ENCODE measurements at places on chromosomes 3 and 15.

GRCh38 chr3:40719660-40720287 lies 195.0 kb downstream of the ZNF621 start:
- DNase-seq: peak; percentile 61

DNA sequence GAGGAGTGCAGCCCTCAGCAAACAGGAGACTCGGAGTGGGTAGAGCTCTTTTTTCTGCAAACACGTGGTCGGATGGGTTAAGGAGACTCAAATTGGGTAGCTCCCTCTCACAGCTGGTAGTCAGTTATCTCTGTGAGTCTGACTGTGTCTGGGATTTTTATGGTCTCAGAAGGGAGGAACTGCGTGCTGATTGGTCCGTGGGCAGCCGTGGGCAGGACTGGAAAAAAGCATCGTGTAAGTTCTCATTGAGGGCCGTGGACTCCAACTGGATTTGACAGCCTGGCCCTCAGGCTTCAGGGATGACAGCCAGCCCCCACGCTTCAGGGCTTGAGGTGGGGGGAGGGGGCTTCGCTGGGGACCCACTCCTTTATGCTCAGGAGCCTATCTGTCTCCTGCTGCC lies 463.9 kb downstream of the EPHA3 start:
- no peak for DNase-seq

DNA sequence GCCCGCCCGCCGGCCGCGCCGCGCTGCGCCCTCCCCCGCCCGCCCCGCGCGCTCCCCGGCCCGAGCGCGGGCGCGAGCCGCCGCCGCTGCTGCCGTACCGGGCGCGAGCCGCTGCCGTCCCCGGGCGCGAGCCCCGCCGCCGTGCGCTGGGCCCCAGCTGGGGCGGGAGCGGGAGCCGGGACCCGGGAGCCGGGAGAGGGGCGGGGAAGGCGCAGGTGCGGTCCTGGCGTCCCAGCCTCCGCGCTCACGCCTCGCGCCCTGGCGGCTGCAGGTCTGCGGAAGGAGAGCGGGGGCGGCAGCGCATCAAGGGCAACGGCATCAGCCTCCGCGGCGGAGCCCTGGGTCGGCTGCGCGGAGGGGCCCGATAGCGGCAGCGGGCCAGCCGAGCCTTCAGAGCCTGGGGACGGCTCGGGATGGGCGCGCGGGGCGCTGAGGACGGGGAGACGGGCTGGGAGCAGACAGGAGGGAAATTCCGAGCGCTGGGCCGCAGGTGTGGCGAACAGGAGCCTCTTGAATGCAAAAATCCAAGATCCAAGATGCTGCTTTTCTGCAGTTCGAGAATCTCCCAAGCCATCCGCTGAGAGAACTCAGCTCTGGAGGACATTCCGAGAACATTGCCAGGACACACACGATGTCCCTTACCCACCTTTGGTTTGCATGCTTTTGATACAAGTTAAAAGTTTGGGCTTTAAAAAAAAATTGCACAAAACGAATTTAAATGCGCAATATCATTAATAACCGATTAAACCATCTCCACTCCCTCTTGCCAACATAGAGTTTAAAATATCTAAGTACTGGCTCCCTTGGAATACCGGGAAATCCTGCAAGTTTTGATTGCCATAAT lies 251.1 kb downstream of the TJP1 start:
- DNase-seq: peak; percentile 50

- DNase-seq: no peak
Measured at GRCh38 chr15:88624156-88624970, 3.2 kb downstream of the AEN start.

DNA sequence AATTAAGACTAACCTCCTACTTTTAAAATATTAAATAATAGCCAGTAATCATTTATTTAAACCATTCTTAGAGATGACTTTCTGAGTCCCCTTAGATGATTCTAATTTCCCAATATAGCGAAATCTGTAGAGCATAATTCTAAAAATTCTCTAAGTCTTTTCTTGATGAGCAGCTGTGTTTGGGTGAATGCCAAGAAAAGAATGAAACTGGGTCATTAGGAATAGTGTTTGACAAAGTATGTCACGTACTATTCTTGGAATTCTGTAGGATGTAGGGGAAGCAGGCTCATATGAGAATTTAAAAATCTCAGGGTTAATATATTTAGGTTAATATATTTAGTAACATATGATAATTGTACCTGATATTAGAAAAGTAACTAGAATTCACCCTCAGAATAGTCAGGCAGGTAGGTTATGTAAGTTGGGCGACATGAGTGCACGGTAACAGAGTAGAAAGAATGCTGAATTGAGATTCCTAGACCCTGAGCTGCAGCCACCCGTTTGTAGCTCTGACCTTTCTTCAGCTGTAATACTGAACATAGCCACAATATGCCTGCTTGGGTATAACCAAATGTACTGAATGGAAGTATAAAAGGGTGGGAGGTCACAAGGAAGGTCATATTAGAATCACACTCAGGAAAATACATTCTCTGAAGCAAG lies 524.3 kb downstream of the UNC13C start:
- peak; percentile 44 for DNase-seq

- DNase-seq: no peak
Measured at GRCh38 chr3:194093842-194094241, 42.1 kb upstream of the HES1 start.

DNA sequence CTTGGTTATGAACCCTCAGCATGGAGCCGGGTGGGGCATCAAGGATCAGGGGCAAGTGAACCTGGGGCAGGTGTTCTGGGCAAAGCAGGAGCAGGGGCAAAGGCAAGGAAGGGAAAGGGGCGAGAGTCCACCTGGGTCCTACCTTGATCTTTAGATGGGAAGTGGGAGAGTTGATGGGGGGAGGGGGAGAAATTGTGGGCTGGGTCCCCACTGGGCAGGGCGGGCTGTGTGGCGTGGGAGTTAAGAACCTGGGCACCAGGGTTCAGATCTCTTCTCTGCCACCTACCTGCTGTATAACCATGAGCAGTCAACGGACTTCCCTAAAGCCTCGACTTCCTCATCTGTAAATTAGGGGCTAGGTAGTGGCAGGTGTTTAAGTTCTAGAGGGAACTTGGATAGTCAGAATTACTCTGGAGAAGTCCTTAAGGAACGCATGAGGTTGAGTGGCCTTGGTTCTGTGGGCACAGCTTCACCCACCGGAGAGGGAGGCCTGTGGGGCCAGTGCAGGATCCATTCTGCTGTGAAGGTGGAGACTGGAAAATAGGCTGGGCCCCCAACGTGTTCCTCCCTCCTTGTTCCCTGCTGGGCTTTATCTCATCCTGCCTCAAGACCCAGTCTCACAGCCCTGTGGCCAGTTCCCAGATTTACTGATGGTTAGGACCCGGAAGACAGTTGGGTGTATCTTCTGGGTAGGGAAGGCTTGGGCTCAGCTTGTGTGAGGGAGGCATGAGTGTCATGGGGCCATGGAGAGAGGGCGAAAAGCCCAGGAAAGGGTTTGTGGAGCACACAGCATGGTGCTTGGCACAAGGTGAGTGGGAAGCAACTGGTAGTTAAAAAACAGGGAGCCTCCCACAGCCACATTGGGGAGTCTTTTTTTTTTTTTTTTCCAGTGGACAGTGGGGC lies 90.6 kb downstream of the EEFSEC start:
- DNase-seq: no peak

DNA sequence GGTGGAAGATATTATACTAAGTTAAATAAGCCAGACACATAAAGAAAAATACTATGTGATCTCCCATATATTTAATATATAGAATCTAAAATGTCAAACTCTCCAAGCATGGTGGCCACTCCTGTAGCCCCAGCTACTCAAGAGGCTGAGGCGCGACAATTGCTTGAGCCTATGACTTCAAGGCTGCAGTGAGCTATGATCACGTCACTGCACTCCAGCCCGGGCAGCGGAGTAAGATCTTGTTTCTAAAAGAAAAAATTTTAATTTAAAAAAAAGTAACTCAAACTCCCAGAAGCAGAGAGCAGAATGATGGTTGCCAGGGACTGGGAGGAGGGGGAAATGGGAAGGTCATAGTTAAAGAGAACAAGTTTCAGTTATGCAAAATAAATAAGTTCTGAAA lies 13.3 kb downstream of the RAB27A start:
- DNase-seq: no peak

- peak; percentile 84 for DNase-seq
Measured at GRCh38 chr3:34077417-34078195, 279.2 kb downstream of the PDCD6IP start.

- peak; percentile 31 for DNase-seq
Measured at GRCh38 chr15:80154336-80154735, 1.5 kb downstream of the FAH start.

DNA sequence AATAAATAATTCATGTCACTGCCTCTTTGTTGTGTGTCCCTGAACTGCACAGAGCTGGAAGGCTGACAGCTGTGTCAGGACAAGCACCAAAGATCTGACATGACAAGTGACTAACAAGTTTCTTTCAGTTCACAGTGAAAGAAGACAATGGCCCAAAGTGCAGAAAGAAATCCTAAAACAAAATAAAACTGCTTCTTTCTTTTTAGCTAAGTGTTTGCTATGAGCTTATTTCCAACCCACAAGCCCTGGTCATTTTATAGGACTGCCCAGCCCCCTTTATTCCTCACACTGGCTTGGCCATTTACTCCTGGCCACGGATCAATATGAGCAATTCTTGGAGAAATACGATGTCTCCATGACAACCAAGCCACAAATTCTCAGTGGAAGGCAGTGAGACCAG lies 238.5 kb downstream of the WDR72 start:
- DNase-seq: peak; percentile 1

GRCh38 chr15:54810031-54810430 lies 386.7 kb downstream of the RSL24D1 start:
- peak; percentile 64 for DNase-seq

- DNase-seq: peak; percentile 80
Measured at GRCh38 chr3:126837773-126838172, 133.7 kb downstream of the CHCHD6 start.

DNA sequence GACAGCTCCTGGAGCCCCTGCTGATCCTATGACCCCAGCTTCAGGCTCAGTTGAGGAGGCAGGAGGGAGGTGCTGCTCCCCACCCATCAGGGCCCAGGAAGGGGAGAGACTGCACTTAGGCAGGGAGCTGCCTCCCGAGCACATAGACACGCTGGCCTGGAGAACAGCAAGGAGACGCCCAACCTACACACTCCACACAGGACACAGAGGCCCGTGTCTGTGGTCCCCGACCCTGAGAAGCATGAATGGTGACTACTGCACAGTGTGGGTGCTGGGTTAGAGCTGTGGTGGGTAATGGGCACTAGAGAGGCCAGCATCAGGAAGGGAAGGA lies 1.1 kb upstream of the HHATL start:
- no peak for DNase-seq

DNA sequence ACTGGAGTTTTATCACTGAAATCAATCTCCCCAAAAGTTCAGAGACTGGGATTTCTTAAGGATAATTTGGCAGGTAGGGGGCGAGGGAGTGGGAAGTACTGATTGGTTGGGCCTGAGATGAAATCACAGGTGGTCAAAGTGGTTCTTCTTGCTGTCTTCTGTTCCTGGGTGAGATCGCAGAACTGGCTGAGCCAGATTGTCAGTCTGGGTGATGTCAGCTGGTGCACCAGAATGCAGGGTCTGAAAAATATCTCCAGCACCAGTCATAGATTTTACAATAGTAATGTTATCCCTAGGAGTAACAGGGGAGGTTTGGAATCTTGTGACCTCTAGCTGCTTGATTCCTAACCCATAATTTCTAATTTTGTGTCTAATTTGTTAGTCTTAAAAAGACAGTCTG lies 86.7 kb upstream of the SLC25A36 start:
- no peak for DNase-seq

DNA sequence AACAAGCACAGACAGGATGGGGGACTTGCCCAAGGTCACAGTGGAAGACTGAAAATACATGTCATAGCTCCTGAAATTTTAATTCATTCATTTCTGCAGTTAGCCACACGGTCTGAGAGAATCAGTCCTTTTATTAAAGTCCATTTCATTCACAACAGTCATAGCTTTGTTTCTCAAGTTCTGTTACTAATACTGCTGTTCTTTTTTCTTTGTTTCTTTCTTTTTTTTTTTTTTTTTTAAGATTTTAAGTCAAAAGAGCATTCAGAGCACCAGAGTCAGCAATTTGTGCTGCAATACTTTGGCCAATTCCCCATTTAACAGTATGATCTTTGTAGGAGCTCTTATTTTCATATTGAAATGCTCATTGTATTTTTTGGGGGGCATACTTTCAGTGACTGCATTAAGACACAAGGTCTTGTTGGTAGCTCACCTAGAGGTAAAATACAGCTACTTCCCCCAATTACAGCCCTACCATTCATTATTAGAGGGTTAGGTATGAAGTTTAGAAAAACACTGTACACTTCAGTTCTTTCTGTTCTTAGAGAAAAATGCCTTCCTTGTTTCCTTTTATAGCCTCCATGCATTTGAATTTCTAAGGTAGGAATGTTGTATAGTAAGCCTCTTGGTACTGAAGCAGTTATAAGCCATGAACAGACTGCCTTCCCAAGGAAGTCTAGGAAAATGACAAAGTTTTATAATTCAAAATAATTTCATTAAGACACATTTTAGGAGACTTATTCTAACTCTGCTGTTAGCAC lies 9.6 kb downstream of the GALK2 start:
- DNase-seq: no peak

GRCh38 chr15:59299929-59300617 lies 72.6 kb downstream of the MYO1E start:
- peak; percentile 5 for DNase-seq

GRCh38 chr3:365268-365667 lies 168.7 kb downstream of the CHL1 start:
- no peak for DNase-seq

DNA sequence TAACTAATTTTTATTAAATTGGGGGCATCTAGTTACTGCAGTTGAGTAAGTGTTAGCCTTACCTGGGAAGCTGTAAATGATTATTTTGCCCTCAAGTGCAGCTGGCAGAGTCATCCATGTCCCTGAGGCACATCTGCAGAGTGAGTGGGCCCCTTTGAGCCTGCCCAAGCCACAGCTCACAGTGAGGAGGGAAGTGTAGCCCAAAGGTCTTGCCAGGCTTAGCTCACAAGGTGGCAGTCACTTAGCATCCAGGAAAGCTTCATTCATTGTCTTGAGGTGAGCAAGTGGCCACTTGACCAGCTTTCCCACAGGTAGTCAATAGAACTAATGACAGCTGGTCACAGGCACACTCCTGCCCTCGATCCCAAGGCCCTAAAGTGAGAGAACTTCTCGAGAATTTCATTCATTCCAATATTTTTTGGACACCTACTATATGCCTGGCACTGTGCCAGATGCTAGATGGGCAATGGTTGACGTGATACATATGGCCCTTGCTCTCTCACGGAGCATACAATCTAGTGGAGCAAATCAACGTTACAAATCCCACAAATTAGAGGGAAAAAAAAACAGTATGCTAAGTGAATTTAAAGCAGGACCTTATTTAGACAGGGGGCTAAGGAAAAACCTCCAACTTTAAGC lies 163.3 kb upstream of the IL12A start:
- DNase-seq: no peak

DNA sequence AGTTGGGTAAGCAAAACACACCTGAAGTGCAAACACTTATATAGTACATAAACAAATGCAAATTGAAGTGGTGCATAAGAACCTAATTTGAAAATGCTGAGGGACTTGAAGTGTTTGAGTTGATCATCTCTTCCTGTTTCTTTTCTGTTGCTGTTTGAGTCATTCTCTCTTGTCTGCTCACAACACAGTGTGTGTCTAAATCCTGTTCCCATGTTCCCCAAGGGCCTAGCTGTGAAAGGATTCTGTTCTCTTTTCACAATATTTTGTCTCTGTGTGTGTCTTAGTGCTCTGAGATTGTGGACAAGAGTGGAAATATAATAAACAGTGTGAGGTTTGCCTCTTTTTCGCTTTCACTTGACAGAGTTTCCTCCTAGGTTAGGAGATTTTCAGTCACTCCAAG lies 6.1 kb downstream of the CD96 start:
- no peak for DNase-seq

GRCh38 chr15:60026555-60026954 lies 22.4 kb downstream of the FOXB1 start:
- no peak for DNase-seq
